ENCODE measurements at places on chromosomes 5 and 9.

- no peak for DNase-seq
These were observed 2.2 kb downstream of the DCP2 start for GRCh38 chr5:112978836-112979235.

DNA sequence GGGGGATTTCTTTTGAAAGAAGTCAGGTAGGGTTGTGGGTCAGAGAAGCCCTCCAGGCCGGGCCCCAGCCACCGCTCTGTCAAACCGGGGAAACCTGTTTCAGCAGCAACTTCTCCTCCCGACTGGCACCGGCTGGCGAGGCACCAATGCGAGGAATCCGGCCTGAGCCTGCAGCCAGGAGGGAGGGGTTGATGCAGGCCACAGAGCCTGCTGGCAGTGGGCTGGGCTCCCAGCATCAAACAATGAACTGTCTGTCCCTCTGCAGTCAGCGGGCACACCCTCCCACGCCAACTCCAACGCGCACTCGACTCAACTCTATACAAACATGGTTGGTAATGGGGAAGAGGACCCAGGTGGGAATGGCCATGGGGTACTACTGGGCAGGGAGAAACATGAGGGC lies 12.1 kb downstream of the PCDH1 start:
- no peak for DNase-seq

- no peak for DNase-seq
These were observed 41.3 kb downstream of the GARNL3 start for GRCh38 chr9:127305838-127306226.

DNA sequence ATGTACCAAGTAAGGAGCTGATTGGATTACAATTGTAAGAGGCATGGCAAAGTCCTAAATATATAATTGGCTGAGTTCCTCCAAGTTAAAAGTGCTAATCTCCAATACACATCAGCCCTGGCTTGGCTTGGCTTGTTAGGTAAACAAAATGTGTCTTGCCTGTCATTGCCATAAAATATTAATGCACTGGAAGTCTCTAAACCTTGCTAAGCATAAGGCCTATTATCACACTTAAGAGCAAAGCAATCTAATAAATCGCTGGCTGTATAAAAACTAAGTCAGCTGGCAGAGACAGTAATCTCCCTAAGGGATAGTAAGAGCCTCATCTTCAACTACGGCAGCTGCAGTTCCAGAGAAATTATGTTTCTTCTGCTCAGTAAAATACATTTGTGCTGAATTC lies 418.6 kb upstream of the GRAMD2B start:
- no peak for DNase-seq

DNA sequence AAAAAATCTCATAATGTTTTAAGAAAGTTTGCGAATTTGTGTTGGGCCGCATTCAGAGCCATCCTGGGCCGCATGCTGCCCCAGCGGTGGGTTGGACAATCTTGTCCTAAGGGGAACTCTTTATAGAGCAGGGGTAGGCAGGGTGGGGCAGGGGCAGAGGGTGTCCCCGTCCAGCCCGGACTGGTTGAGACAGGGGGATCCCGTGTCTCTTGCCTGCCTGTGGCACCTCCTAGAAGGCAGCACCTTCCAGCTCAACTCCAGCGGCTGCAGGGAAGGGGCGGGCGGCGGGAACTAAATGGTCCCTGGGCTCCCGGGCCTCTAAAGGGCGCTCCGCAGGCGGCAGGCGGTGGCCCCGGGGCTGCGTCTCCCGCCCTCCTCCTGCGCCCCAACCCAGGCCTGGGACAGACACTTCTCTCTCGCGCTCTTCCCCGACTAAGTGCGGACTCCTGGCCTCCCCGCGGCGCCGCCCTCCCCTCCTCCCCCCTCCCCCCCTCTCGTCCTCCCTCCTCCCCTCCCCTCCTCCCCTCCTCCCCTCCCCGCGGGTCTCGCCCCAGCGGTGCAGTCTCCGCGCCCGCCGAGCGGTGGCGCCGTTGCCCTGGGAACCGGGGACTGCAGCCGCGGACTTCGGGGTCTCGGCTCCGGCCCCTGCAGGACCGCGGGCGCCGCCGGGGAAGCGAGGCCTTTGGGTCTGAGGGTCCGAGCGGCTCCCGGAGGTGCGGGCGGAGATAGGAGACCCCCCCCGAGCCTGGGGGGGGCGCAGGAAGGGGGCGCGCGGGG lies 132.6 kb downstream of the MRPL36 start:
- peak; percentile 28 for DNase-seq

GRCh38 chr9:137470785-137471184 lies 11.7 kb upstream of the NSMF start:
- no peak for DNase-seq

GRCh38 chr5:76547891-76548524 lies 75.2 kb downstream of the F2RL2 start:
- no peak for DNase-seq

- DNase-seq = no peak
These were observed 1017.8 kb upstream of the DMAC1 start for GRCh38 chr9:8817335-8817734.

- no peak for DNase-seq
These were observed 106.5 kb upstream of the EGFLAM start for GRCh38 chr5:38151878-38152277.

DNA sequence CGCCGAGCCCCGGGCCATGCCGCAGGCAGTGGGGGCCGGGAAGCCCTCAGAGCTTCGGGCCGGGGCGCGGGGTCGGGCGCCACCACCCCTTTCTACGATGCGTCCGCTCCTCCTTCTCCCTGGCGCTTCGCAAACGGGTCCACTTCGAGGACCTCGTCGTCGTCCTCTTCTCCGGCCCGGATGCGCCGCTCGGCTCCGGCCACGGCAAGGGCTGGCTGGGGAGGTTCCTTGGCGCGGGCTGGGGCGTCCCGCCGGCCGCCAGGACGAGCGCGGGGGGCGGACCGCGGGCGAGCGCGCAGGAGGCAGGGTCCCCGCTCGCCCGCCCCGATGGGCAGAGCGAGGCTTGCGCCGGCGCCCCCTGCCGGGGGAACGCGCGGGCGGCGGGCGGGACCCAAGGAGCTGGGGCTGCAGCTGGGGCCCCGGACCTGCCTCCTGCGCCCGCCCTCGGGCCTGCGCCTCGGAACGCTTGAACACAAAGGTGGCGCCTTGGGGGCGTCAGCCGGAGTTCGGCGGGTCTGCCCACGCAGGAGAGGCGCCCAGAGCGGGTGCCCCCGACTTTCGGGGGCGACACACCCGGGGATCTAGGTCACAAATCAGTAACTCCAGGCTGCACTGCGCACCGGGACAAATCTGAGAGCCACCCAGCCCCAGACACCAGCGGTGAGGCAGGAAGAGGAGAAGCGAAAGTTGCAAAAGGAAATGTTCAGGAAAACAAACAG lies at the start of gene ROR2:
Gene ROR2, minus strand, starts transcription at position 283 of the 719 bp plus-strand sequence.
- peak; percentile 9 for DNase-seq

- no peak for DNase-seq
These were observed 60.5 kb downstream of the ACER2 start for GRCh38 chr9:19469271-19469670.

DNA sequence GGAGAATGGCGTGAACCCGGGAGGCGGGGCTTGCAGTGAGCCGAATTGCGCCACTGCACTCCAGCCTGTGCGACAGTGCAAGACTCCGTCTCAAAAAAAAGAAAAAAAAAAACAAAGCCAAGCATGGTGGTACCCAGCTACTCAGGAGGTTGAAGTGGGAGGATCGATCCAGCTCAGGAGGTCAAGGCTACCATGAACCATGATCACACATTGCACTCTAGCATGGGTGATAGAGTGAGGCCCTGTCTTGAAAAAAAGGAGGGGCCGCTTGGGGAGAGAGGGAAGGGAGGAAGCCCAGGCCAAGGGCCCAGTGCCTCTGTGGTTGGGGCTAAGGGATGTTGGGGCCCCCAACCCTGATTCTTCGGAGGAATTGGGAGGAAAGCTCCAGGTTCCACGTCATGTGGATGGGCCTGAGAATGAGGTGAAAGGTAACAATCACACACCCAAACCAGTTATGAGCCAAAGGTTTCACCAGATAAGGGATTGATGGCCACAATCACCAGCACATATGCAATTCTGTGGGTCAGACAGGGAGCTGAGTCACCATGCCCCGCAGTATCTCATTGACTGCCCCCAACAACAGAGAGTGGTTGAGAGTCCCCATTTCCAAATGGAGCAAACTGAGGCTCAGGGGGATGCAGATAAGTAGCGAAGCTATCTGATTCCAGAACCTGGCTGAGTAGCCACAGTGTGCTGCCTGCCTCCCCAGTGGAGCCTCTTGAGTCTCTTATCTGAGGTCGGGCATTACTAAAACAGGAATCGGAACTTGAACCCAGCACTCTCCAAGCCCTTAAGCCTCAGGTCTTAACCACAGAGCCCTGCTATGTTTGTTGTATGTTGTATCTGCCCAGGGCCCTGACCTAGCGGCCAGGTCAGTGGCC lies 20.5 kb downstream of the SWI5 start:
- DNase-seq = no peak

DNA sequence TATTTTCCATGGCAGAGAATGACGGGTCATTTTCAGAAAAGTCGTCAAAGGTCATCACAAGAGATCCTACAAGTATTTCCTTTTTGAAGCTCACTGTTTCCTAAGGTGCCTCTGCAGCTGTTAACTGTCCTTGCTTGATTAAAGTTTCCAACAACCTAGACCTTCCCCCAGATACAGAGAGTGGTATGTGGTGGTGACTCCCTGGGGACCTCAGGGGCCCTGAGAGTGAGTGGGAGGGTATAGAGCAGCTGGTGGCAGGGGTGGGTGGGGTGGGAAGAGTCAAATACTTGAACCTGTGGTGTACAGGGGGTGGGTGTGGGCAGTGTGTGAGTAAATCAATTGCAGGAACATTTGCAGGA lies 1.6 kb upstream of the CD72 start:
- DNase-seq = no peak

DNA sequence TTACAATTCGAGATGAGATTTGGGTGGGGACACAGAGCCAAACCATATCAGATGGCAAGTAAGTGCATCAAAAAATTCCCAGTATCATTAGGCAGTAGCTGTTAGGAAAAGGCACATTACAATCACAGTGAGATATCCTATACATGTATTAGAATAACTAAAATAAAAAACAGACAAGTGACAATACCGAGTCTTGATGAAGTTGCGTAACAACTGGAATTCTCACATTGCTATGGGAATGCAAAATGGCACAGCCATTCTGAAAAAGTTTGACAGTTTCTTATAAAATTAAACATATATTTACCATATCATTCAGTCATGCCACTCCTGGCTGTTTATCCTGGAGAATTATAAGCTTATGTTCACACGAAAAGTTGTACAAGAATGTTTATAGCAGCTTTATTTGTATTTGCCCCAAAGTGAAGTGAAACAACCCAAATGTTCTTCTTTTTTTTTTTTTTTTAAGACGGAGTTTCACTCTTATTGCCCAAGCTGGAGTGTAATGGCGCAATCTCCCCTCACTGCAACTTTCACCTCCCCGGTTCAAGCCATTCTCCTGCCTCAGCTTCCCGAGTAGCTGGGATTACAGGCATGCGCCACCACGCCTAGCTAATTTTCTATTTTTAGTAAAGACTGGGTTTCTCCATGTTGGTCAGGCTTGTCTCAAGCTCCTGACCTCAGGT lies 93.1 kb upstream of the TLE1 start:
- DNase-seq = no peak
